Activated T-cell treated with anti-CD3 and anti-CD28 coated beads, Interleukin-2, amount 50 U/mL, for 72 hours (primary cell): ENCODE measurements at places on chromosomes 13 and 19. TPM values are rescaled to one million over a fixed set of nuclear protein-coding genes. Genes with fewer than 3 reads are reported as not detected.
A peak's percentile ranks its signal among the peaks of the same experiment; 100 is the strongest.

GRCh38 chr13:40452038-40452666 lies 214.3 kb downstream of the FOXO1 start:
- no peak for DNase-seq
- H3K36me3 ChIP-seq: no peaks in the 10 kb centered on the region
- no peak overlapping the region for H3K4me3 ChIP-seq
- peaks cover 49% of the 10 kb centered on the region for H3K4me1 ChIP-seq
- no peaks in the 10 kb centered on the region for H3K27me3 ChIP-seq

- no peaks in the 10 kb centered on the region for H3K27me3 ChIP-seq
- no peak for DNase-seq
- H3K4me3 ChIP-seq: no peak within 1 kb of the TSS
- peaks cover 2% of the 10 kb centered on the region for H3K36me3 ChIP-seq
Measured at GRCh38 chr13:19181621-19182485, at the start of gene TUBA3C. TSS of gene TUBA3C (minus strand) at chr13:19181824. CDS start at chr13:19181747, 77 bp downstream.

DNA sequence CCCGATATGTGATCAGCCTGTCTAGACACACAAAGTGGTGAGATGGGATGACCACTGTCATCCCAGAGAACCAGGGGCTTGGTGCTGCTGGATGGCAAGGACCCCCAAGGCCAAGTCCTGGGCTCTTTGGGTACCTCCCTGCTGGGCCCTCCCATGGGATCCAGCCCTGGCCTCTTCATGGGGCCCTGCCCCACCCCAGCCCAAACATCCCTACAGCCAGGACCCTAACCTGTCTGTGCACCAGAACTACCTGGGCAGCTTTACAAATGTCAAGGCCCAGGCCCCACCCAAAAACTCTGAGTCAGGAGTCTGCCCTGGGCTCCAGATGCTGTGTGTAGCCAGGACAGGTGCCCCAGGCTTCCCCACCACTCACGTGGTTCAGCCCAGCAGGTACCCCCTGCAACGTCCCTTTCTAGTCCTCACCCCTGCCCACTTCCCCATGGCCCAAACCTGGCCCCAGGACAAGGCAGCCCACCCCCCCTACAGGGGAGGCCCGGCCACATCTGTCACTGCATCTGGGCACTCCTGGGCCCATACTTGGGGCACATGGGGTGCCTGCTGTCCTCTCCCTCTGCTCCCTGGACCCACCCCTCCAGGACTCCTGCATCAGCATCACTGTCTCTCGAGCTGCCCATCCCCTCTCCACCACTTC lies 233.5 kb downstream of the TUBA3C start:
- DNase-seq: no peak
- H3K27ac ChIP-seq: no peak overlapping the region
- H3K4me3 ChIP-seq: no peak overlapping the region
- H3K36me3 ChIP-seq: no peaks in the 10 kb centered on the region

DNA sequence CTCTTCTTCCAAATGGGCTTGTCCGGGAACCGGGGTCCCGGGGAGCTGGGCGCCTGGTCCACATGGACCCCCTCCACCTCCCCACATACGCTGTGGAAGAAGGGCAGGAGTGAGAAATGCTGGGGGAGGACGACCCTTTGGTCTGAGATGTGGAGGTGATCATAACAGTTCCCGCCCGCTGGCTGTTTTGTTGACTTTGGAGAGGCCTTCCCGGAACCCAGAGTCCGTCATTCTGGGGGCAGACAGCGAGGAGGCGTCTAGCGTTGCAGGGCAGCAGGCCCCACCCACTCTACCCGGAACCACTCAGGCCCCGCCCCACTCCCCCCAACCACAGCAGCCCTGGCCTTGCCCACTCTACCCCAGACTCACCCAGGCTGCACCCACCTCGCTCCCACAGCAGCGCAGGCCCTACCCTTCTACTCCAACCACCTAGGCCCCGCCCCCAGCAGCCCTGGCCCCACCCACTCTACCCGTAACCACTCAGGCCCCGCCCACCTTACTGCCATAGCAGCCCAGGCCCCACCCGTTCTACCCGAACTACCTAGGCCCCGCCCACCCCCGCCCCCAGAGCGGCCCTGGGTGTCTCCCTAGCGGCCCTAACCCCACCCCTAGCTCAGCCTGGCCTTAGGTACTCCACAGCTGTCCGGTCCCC lies 7.1 kb downstream of the GPR108 start:
- H3K27ac ChIP-seq: no peak overlapping the region
- H3K4me1 ChIP-seq: peaks cover 5% of the 10 kb centered on the region
- peak; percentile 55 for DNase-seq
- no peaks in the 10 kb centered on the region for H3K27me3 ChIP-seq
- no peak overlapping the region for H3K4me3 ChIP-seq
- H3K36me3 ChIP-seq: peaks cover 13% of the 10 kb centered on the region

- no peak overlapping the region for H3K27ac ChIP-seq
- peaks cover 10% of the 10 kb centered on the region for H3K36me3 ChIP-seq
- DNase-seq: no peak
- H3K27me3 ChIP-seq: peaks cover 31% of the 10 kb centered on the region
Measured at GRCh38 chr19:34713262-34713637, 20.8 kb upstream of the ZNF181 start.

- peak; percentile 63 for DNase-seq
- peak overlapping the region; percentile 56 for H3K4me3 ChIP-seq
- peak overlapping the region; percentile 75 for H3K27ac ChIP-seq
- H3K4me1 ChIP-seq: peaks cover 42% of the 10 kb centered on the region
Measured at GRCh38 chr13:94433055-94433961, 46.2 kb downstream of the DCT start.

GRCh38 chr13:112330479-112331381 lies 45.4 kb upstream of the SPACA7 start:
- peaks cover 21% of the 10 kb centered on the region for H3K27me3 ChIP-seq
- H3K4me1 ChIP-seq: no peaks in the 10 kb centered on the region
- H3K27ac ChIP-seq: no peak overlapping the region
- H3K4me3 ChIP-seq: no peak overlapping the region
- DNase-seq: no peak
- H3K36me3 ChIP-seq: no peaks in the 10 kb centered on the region

DNA sequence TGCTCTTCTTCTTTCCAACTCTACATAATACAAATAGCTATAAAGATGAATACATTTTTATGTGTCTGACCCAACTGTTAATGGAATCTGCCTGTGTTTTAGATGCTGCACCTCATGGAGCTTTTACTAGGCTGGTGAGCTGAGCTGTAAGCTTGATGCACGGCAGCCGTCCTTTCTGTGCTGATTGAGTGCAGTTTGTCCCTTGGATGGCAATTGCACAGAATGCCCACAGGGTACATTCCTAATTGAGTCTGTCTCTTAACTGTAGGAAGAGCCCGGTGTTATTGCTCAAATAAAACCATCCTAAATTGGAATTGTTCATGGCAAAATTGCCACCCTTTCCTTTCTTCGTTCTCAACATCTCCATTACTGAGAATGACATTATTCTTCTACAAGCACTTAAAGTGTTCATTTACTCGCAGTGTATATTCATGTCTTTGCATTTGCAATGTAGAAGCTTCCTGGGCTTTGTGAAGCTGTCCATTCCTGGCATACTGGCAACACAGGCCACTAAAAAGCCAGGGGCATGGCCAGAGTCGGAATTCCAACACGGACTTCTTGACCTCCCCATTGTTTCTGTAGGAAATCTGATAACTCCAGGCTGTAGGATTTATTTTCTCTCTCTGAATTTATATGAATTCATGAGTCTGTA lies 85.8 kb downstream of the SLC10A2 start:
- H3K4me3 ChIP-seq: no peak overlapping the region
- H3K27ac ChIP-seq: no peak overlapping the region
- no peaks in the 10 kb centered on the region for H3K4me1 ChIP-seq
- no peak for DNase-seq
- peaks cover 11% of the 10 kb centered on the region for H3K27me3 ChIP-seq

DNA sequence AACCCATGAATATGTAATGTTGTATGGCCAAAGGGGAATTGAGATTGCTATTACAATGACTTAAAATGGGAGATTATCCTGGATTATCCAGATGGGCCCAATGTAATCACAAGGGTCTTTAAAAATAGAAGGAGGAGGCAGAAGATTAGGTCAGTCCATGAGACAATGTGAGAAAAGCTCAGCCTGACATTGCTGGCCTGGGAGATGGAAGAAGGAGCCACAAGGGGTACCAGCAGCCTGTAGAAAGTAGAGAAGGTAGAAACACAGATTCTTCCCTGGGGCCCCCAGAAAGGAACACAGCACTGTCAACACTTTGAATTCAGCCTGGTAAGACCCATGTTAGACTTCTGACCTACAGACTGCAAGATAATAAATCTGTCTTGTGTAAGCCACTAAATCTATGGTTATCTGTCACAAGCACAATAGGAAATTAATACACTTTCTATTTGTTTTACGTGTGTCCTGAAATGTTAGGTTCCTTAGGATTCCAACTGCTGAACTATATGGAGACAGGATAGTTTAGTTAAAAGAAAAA lies 132.9 kb upstream of the SERP2 start:
- peaks cover 21% of the 10 kb centered on the region for H3K27me3 ChIP-seq
- no peak overlapping the region for H3K4me3 ChIP-seq
- no peaks in the 10 kb centered on the region for H3K36me3 ChIP-seq
- no peak for DNase-seq
- peaks cover 39% of the 10 kb centered on the region for H3K4me1 ChIP-seq

- H3K27ac ChIP-seq: no peak overlapping the region
- H3K4me1 ChIP-seq: no peaks in the 10 kb centered on the region
- no peaks in the 10 kb centered on the region for H3K36me3 ChIP-seq
- H3K4me3 ChIP-seq: no peak overlapping the region
- no peak for DNase-seq
Measured at GRCh38 chr13:100291624-100292023, 202.7 kb downstream of the PCCA start.

DNA sequence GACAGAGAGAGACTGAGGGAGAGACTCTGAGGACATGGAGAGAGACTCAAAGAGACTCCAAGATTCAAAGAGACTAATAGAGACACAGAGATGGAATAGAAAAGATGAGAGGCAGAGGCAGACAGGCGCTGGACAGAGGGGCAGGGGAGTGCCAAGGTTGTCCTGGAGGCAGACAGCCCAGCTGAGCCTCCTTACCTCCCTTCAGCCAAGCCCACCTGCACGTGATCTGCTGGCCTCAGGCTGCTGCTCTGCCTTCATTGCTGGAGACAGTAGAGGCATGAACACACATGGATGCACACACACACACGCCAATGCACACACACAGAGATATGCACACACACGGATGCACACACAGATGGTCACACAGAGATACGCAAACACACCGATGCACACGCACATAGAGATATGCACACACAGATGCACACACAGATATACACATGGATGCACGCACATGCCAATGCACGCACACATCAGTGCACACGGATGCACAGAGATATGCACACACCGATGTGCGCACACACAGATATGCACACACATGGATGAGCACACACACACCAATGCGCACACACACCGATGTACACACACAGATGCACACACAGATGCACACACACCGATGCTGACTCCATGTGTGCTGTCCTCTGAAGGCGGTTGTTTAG lies 3.3 kb upstream of the F10 start:
- no peaks in the 10 kb centered on the region for H3K36me3 ChIP-seq
- DNase-seq: no peak
- no peaks in the 10 kb centered on the region for H3K27me3 ChIP-seq
- H3K4me1 ChIP-seq: no peaks in the 10 kb centered on the region
- no peak overlapping the region for H3K4me3 ChIP-seq

DNA sequence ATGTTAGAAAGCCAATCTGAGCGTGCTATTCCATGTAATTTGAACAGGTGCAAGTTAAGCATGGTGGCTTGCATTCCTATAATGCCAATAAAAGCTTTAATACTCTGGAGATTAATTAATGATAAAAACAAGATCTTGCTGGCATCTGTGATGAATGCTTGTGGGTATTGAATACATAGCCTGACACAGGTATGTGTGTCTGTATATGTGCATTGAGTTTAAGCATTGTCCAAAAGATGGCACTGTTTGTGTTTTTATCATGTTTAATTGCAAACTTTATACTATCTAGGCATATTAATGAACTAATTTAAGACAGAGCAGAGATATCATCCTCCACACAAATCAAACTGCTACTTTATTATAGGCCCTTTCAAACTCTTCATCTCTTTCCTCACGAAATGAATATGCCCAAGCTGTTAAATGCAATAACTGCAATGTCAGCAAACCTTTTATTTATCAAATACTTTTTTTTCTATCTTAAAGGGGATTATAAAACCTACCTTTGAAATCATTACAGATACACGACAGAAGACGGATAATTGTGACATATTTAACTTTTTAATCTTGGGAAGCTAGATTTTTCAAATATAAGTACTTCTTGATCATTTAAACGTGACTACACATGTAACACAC lies 86.5 kb downstream of the TNFSF11 start:
- H3K27me3 ChIP-seq: peaks cover 67% of the 10 kb centered on the region
- H3K4me3 ChIP-seq: no peak overlapping the region
- no peak for DNase-seq
- H3K36me3 ChIP-seq: no peaks in the 10 kb centered on the region

DNA sequence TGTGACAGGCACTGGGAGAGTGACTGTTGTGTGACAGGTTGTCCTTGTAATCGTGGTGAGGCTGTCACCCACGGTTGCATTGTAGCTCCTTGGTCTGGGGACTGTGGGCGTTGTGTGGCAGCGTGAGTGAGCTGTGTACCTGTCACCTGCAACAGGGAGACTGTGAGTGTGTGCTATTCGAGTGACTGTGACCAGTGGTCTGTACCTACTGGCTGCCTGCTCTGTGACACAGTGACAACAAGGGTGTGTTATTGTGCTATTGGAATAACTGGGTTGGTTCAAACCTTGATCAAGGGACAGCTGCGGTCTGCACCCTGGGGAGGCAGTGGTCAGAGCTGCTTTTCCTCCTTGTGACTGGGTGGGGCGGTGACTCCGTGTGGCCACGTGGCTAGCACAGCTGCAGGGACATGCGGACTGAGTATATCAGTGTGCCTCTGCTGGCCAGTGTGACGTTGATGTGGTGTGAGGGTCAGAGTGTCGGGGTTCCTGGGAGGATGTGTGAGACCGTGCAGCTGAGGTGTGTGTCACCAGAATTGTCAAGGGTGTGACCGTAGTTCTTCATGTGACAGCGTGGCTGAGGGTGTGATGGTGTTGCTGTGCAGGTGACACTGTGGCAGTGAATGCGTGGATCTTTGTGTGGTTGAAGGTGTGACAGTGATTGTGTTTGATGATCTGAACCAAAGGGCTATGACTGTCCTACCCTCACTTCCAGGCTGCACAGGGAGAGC lies 10.1 kb upstream of the NFIX start:
- H3K27ac ChIP-seq: no peak overlapping the region
- no peak overlapping the region for H3K4me3 ChIP-seq
- H3K4me1 ChIP-seq: no peaks in the 10 kb centered on the region
- no peaks in the 10 kb centered on the region for H3K36me3 ChIP-seq
- no peak for DNase-seq

GRCh38 chr13:75947448-75947847 lies 311.3 kb downstream of the LMO7 start:
- H3K27ac ChIP-seq: no peak overlapping the region
- H3K27me3 ChIP-seq: peaks cover 6% of the 10 kb centered on the region
- DNase-seq: no peak
- no peak overlapping the region for H3K4me3 ChIP-seq
- no peaks in the 10 kb centered on the region for H3K4me1 ChIP-seq
- no peaks in the 10 kb centered on the region for H3K36me3 ChIP-seq

GRCh38 chr13:37392389-37392788 lies 206.2 kb downstream of the POSTN start:
- no peak for DNase-seq
- no peak overlapping the region for H3K4me3 ChIP-seq
- no peaks in the 10 kb centered on the region for H3K4me1 ChIP-seq
- H3K27ac ChIP-seq: no peak overlapping the region
- no peaks in the 10 kb centered on the region for H3K36me3 ChIP-seq
- no peaks in the 10 kb centered on the region for H3K27me3 ChIP-seq

Gene CLDND2
- 14.9 TPM for total RNA-seq

Gene TLE2
- 12.4 TPM for total RNA-seq

Gene HNRNPM
- 168 TPM for total RNA-seq

Gene GARIN5A
- total RNA-seq: not detected

Gene SPACA7
- total RNA-seq: not detected

Gene ABCA7
- total RNA-seq: 37.1 TPM

Gene NFIX
- total RNA-seq: 2.8 TPM

Gene TEAD2
- total RNA-seq: not detected

Gene ETHE1
- 125 TPM for total RNA-seq
